ENCODE measurements at places on chromosomes 6 and 20.

- DNase-seq: no peak
Observed at GRCh38 chr6:69914015-69914485, 47.7 kb downstream of the COL19A1 start.

DNA sequence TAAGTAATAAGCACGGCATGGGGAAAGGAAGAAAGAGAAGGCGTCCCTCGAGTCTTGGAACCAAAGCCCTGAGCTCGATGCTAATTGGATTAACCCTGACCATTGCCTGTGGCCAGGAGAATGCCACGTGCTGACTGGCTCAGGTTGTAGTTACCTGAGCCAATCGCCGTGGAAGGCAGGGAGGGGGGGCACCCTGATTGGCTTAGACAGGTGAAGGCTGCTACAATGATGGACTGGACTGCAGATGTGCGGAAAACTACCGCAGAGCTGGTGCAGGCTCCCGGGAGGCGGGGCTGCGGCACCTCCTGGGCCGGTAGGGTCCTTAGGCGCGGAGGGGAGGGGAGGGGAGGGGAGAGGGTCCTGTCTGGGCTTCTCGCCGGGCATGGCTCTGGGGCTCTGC is 121.3 kb downstream of the TFAP2C start:
- DNase-seq: no peak

- no peak for DNase-seq
Observed at GRCh38 chr6:18347021-18347577, 40.1 kb upstream of the RNF144B start.

DNA sequence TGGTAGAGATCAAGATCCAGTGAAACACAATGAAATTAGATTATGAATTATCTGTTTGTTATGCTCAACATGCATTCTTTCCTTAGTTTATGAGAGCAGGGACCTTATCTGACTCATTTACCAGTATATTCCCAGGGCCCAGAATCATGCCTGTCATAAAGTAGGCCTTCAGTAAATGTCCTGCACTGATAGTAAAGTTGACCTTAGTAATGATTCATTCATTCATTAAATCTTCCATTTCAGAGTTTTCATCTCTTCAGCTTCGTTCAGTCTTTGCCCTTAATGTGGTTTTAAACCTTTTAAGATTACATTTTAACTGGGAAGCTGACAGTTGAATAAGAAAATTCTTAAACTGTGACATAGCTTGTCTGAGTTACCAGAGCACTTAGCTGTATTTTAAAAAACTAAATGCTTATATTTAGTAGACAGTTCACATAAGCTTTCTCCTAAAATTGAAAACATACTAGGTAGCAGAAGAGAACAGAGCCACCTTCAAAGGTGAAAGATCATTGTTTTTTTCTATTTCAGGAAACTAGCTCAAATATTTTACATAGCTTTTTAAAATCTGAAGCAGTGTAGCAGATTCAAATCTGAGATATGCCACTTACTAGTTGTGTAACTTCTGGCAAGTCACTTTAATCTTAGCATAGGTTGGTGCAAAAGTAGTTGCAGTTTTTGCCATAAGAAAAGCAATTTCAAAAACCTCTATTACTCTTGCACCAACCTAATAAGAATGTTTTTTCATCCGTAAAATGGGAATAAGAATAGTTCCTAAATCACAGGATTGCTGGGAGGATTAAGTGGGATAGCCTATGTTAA is 41.4 kb downstream of the MCM8 start:
- DNase-seq: peak; percentile 27

GRCh38 chr6:105994118-105994590 is 92.0 kb upstream of the PRDM1 start:
- DNase-seq: peak; percentile 36

DNA sequence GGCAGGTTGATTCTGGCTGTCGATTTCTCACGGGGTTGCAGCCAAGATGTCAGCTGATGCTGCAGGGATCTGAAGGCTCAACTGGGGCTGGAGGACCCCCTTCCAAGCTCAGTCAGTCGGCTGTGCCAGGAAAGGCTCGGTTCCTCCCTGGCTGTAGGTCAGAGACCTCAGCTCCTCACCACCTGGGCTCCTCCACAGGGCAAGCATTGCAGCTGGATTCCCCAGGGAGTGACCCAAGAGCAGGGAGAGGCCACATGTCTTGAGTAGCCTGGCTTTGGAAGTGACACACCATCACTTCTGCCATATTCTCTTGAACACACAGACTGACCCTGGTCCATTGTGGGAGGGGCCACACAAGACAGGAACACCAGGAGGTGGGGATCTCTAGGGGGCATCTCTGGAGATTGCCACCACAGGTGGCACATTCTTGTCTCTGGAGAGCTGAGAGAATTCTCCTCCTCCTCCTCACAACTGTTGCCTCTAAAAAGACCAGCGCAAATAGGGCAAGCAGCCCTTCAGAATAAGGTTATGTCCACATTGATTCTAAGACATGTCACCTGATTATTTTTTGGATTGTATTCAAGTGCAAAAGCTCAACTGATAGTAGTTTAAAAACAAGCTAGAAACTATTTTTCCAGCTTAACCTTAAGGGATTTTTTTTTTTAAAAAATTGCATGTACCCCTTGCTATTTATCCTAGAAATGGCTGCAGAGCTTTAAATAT is 270.5 kb downstream of the NRN1 start:
- DNase-seq: no peak

- DNase-seq: no peak
Observed at GRCh38 chr20:43938017-43938655, 23.5 kb downstream of the TOX2 start.

GRCh38 chr20:8155812-8156211 is 23.7 kb downstream of the PLCB1 start:
- no peak for DNase-seq

DNA sequence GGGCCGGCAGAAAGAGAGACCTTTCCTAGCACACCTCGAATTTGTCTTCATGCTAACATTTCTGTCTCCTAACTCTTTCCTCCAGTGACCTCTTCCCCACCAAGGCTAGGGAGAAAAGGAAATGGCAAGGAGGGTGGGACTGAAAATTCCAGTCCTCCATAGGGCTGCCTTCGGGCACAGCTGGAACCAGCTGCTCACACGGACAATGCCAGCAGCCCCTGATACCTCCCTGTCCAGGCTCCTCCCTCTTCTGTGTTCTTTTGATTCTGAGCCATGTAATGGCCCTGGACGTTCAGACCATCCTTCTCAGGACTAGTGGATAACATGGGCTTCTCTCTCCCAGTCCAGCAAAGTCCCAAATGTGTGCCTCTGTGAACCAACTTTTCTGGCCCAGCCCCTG is 29.1 kb upstream of the PHACTR3 start:
- no peak for DNase-seq

GRCh38 chr6:135267085-135267484 is 86.0 kb downstream of the MYB start:
- no peak for DNase-seq

DNA sequence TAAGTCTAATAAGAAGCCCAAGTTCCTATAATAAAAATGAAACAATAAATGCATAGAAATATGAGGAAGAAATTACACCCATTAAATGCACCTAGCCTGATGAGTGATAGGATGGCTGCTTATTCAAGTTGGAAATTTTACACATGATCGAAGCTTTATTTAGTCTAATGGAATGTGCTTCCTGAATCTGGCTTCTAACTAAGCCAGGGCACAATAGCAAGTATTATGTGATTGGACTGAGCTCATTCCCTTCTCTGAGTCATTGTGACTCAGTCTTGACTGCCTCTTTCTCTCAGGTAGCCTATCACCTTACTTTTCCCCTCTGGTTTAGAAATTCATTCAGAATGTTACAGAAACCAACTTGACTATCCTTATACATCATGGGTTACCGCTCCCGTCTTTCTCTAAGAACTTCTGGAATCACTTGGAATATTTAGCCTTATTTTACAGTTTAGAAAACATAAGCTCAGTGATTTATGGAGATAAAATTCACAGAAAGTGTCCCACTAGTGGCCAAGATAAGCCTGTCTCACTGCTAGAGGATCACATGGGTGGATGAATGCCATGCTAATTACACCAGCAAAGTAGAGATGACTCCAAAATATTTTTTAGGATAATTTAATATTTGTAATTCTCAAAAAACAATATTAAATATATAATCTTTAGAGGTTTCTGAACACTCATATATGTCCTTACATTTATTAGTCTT is 505.3 kb upstream of the JAG1 start:
- DNase-seq: peak; percentile 53

GRCh38 chr20:46120136-46120535 is 2.0 kb downstream of the CD40 start:
- no peak for DNase-seq

GRCh38 chr6:108175592-108176279 is 9.9 kb downstream of the NR2E1 start:
- no peak for DNase-seq

DNA sequence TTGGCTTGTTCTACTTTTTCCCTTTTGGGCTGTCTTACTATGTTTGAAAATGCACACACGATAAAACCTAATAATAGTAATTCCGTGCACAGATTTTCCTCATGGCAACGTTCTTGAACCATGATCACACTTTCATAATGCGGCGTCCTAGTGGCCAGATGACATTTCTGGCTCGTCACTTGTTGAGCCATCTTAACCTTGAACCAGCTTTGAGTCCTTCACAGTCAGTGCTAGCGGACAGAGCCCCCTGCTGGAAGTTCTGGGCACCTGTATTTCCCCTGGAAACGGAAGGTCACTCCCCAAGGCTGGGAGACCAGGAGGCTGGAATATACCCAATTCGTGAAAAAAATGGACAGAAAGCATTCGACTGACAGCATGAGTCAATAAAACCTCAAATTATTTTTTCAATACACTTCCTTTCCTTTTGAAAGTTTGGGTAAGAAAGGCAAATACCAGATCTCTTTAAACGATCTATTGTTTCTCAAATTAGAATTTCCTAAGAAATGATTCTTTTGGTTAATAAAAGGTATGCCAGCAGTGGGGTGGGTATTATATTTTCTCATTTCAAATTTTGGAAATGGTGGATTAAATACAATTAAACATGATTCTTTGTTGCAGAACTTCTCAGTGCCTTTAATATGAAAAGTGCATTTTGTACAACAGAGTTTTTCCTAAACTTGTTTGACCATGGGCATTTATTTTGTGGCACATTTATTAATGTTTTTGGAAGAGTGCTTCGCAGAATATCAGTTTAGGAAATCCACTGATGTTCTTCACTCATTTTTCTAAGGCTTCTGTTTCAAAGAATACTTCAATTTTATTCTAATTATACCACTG is 542.3 kb downstream of the QKI start:
- DNase-seq: peak; percentile 85

GRCh38 chr20:63407928-63408683 is 47.0 kb upstream of the CHRNA4 start:
- DNase-seq: no peak

GRCh38 chr6:84547341-84547801 is 217.0 kb downstream of the TBX18 start:
- DNase-seq: no peak

- peak; percentile 23 for DNase-seq
Observed at GRCh38 chr6:3102875-3103274, 15.6 kb upstream of the BPHL start.

- no peak for DNase-seq
Observed at GRCh38 chr6:92297101-92297500, 1122.3 kb downstream of the EPHA7 start.

DNA sequence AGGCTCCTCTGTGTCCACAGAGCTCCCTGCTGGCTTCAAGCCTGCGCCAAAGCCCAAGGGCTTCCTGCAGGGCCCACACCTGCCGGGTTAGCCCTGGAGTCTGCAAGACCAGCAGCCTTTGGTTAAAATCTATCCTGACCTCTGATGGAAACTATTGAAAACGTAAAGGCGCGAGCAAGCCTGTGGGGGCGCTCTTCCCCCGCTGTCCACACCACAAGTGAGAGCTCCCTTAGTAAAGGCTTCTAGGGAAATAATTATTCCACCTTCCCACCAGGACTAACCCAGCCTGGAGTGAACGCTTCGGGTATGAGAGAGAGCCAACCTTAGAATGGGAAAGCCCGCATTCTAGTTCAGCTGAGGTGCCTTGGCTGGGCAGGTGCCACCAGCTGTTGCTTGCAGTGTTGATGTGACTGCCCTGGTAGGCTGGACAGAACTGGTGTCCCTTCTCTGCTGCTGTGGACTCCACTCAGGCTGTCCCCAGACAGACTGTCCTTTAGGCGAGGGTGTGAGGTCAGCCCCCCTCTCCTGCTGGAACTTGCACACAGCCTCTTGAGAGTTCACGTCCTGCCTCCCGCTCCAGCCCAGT is 68.7 kb downstream of the SYTL3 start:
- no peak for DNase-seq

GRCh38 chr6:23180504-23181293 is 611.3 kb downstream of the HDGFL1 start:
- DNase-seq: peak; percentile 79

- DNase-seq: peak; percentile 95
Observed at GRCh38 chr20:45917790-45918141, 5.8 kb upstream of the PLTP start.

DNA sequence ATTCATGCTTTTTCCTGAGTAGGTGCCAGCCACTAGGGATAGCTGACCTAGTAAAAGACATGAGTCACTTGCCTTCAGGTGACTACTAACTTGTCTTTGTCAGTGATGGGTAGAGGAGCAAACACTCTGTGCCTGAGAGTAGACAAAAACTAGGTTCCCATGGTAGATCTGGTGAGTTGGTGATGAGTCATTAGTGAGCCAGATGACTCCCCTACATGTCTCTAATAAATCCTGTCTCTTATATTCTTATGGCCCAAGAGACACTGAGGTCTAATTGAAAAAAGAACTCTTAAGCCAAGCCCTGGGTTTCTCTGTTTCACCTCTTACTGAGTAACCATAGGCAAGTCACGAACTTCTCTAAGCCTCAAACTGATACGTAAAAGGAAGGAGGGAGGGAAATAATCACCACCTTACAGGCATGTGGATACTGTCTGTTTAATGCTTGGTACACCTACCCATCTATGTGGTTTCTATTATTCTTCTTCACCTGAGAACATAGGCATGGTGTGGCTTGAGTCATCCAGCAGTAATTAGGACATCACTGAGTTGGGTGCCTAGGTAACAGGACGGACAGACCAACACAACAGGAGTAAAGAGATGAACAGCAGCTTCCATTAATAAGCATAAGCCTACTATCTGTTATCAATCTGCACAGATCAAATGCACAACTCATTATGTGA is 20.3 kb downstream of the TTPAL start:
- peak; percentile 100 for DNase-seq

GRCh38 chr20:37511610-37512275 is 9.3 kb upstream of the NNAT start:
- DNase-seq: peak; percentile 79

DNA sequence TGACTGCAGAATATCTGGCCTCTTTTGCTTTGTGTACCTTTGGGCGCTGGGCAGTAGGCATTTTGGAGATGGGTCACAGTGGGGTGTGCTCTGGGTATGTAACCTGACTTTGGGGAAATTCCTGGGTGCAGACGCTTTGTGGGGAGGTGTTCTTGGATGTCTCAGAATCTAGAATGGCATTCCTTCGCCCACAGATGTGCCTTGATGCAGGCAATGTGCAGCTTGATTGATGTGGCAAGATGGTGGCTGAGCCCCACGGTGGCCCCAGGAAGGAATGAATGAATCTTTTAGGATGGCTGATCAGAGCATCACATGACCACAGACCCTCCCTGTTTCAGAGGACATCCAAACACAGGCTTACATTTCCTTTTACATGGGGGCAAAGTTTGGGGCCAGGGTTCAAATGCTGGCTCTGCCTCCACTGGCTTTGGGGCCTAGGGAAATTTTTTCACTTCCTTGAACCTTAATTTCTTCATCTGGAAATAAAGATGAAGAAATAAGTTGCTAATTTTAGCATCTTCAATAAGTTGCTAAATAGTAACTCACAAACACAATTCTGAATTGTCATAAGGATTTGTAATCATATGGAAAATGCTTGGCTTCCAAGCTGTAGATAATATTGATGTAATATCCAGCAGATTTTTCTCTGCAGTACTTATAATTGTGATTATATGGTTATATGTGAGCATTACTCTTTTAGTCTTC is 5.6 kb downstream of the PPP1R16B start:
- DNase-seq: no peak

All from fibroblast of mammary gland (primary cell).